ENCODE measurements at places on chromosomes 3 and 15.

GRCh38 chr15:52803108-52803466 is 13.0 kb upstream of the ONECUT1 start:
- DNase-seq = no peak

GRCh38 chr3:177441276-177441812 is 244.1 kb upstream of the TBL1XR1 start:
- DNase-seq = no peak

DNA sequence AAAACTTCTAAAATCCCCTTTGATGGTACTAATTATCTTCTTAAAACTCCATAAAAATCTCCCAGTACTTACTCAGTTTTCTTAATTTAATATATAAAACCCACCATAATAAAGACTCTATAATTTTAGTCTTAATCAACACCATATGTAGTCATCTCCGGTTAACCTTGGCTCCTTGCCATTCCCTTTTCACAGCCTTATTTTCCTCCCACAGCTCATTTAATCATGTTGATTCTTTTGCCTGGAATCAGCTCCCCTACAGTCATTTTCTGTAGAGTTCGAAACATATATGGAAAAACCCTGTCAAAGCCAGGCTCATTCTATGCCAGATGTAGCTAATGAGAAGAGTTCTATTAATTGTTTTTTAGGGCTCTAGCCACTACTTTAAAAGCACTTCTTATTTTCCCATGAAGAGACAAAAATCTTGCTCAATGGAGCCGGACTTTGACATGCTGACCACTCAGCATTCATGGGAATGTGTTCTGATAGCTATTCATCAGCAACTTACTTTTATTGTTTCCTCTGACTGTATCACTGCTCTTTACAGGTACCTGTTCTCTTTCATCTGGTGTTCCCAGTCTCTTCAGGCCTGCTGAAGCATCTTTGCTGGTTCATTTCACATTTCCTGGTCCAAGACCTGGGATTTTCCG is 573.4 kb downstream of the NAALADL2 start:
- no peak for DNase-seq

DNA sequence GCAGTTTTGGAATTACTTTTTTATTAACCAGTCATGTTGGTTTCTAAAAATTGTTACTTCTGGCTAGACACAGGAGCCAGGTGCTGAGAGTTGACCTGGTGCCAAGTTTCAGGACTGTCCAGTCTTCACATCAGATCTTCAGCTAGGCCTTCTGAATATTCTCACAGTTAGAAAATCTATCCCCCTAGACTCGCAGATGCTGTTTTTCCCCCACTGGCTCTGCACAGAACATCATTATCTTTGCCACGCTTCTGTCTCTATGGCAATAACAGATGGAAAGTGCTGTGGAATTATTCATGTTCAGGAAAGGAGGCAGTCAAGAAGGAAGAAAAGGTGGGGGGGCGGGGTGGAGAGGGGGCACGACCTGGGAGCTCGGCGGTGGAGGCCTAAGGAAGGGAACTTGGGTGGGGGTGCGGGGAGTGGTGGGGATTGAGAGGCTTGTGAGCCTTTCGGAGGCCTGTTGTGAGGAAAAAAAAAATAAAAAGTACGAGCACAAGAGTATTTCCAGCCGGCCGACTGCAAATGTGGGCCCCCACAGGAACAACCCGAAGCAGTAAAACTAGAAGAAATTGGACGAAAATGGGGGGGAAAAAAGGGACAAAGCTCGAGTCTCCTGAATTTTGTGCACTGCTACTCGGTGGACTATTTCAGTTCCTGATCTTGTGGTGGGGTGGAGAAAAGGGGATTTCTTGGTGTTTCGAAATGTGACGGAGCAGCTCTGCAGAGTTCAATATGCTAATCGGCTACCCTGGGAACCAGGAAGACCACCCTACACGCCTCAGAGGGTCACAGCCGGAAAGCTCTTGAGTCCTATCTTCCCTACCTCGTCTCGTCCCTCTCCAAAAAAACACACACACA is 1.5 kb upstream of the SKIL start:
- DNase-seq = peak; percentile 2

DNA sequence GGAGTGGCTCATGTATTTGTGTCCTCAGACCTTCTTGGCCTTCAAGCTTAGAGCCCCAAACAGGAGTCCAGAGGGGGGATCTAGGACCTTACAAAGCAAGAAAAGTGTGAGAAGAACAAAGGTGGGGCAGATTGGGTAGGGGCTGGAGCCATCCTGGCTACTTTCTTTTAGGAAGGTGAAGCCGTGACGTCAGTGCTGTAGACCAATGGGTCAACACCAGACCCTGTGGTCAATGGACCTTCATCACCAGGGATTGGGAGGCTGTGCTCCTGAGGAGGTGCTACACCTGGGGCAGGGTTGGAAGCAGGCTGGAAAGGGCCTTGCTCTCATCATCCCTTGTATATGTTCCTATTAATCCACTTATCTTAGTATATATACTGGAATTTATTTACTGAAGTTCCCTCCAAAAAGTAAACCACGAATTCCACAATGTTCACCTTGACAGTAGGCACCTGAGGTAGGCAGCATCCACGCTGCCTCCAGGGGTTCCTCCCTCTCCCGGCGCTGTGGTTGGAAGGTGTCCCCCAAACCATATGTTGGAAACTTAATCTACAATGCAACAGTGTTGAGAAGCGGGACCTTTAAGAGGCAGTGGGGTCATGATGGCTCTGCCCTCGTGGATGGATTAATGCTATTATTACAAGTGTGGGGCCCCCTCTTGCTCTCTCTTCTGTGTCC is 21.4 kb upstream of the MCCC1 start:
- DNase-seq = no peak

DNA sequence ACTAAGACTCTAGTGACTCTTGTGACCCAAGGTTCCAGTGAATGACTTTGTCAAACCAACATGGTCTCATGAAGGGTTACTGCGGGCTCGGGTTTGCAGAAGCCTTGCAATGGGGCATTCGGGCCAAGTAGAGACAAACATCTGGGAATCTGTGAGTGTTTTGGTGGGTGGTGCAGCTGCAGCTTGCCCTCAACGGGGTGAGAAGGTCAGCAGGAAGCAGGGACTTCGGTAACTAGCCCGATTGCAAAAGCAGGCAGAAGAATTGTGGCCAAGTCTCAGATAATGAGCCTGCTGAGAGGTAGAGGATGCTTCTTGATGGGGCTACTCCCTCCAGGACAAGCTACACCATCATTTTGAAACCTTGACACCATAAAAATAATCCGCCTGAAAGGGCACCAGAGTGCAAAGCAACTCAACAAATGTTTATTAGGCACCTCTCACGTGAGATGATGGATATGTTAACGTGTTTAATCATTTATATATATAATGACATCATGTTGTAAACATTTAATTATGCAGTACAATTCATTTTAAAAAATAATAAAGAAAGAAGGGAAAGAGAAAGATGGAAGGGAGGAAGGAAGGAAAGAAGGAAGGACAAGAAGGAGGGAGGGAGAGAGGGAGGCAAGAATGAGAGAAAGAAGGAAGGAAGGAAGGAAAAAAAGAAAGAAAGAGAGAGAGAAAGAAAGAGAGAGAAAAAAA is 263.9 kb upstream of the IGF1R start:
- no peak for DNase-seq

GRCh38 chr15:66588971-66589370 is 23.2 kb upstream of the LCTL start:
- no peak for DNase-seq

- no peak for DNase-seq
Measured at GRCh38 chr3:52495777-52496602, 852 bp downstream of the STAB1 start.

- no peak for DNase-seq
Measured at GRCh38 chr3:27616031-27616430, 106.1 kb downstream of the EOMES start.

DNA sequence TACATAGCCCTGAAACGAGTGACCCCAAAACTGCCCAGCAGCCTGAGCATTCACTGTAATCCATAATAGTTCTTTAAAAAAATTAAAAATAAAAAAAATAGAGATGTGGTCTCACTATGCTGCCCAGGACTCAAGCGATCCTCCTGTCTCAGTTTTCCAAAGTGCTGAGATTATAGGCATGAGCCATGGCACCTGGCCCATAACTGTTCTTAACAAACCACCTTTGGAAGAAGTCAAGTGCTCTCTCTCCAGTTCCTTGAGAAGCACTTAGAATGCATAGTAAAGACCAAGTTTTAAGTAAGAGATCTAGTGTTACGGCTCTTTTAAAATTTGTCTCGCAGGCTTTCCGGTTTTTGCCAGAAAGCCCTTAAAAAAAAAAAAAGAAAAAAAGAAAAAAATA is 8.2 kb downstream of the CDC25A start:
- no peak for DNase-seq

GRCh38 chr3:186427627-186428281 is 65.7 kb upstream of the DGKG start:
- no peak for DNase-seq

DNA sequence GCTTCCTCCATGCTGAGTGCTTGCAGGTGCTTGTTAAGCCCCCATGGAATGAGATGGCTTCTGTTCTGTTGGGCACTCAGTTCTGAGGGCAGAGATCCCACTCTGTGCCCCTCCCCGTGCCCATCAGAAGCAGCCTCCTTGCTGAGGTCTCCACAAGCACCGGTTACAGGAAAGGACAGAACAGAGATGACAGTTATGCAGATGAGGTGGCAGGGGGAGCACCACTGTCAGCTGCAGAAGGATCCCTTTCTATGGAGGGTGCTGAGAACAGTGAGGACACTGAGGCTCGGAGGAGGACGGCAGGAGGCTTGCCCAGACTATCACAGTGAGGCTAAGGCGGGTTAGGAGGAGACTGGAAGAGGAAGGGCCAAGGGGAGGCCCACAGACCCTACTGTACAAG is 12.4 kb downstream of the CACNA2D2 start:
- DNase-seq = no peak

DNA sequence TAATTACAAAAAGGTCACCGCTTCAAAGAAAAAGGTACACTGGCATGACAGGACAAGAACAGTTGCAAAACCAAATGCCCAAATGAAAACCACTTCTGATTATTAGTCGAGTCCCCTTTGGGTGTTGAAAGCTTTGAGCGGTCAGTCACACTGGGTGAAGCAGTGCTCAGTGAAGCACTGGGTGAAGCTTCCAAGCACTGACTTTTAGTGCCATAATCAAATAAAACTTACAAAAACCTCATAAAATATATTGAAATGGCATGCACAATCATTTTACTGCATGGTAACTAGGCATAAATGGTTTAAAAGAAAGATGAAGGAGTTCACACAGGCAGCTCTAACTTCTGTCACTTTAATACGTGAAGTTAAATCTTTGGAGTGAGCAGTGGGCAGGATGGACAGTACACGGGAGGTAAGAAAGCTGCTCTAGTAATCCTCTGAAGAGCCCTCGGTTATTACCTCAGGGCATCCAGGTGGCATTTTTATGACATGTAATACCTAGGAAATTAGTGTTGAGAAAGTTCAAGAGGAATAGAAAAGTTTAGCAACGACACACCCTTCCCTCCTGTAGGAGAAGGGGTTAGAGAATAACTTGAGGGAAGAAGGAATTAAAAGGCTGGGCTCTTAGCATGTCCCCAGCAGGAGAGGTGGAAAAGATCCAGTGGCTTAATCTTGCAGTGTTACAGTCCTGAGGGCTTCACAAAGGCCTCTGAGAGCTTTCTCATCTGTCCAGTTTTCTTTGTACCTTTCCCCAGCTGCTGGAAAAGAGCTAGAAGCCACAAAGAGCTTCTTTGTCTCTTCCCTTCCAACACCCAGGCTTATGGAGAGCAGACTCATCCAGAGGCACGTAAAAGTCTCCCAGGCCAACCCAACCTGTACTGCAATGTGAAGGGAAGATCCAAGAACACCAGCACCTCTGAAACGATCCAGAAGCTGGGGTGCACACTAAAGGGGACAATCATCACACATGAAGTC is 64.9 kb upstream of the MYO5C start:
- DNase-seq = no peak

- no peak for DNase-seq
Measured at GRCh38 chr3:98980915-98981596, 79.6 kb upstream of the DCBLD2 start.

DNA sequence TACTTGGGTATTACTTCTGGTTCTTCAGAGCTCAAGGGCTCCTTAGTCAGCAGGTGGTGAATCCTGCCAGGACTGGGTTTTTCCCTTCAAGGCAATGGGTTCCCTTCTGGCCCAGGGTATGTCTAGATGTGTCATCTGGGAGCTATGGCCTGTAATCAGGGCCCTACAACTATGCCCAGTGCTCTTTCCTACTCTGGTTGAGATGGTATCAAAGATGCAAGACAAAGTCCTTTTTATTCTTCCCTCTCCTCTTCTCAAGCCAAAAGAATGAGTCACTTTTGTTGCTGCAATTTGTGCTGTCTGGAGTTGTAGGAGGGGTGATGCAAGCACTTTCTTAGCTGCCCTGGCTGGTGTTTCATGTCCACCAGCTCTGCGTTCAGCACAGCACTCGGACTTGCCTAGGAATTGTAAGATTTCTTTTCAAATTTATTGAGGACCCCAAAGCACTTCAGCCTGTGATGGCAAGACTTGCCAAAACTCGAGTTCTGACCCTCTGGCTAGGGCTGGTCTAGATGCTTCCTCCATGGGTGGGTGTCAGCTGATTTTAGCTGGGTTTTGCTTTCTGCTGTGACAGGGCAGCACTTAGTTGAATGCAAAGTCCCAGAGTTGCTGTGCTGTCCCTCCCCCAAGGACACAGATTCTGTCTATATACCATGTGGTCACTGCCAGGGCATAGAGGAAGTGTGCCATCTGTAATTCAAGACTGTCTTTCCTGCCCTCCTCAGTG is 129.2 kb upstream of the CBLB start:
- no peak for DNase-seq

DNA sequence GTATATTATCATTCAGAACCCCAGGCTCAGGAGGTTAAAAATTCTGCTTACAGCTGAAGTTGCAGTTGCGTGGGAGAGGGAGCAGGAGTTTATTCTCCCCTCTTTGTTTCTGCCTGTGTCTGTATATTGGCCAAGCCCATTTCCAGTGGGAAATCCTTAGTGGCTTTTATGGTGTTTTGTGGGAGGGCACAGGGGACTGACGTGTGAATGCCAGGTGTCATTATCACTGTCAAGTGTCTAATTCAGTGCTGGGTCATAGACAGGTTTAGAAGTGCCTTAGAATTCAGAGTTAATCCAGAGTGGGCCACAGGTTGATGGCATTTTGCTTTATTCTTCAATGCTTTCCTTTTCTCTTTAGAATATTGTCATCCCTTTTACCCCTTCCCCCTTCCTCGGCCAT is 33.4 kb downstream of the SLCO3A1 start:
- DNase-seq = no peak

- no peak for DNase-seq
Measured at GRCh38 chr3:70247955-70248354, 64.5 kb downstream of the MDFIC2 start.

DNA sequence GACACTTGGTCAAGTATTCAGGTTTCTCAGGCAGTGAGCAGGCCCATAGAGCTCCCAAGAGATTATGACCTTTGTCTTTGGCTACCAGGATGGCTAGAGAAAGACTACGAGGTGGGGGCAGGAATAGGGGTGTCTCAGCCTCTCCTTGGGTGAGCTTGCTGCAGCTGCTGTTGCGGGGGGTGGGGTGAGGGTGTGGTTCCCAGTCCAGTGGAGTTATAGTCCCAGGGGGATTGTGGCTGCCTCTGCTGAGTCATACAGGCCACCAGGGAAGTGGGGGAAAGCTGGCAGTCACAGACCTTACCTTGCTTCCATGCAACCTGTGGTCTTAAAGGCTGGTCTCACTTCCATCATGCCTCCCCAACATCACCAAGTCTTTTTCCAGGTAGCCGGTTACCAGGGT is 31.7 kb downstream of the ATP2C1 start:
- DNase-seq = no peak

GRCh38 chr3:116059421-116060096 is 385.7 kb downstream of the LSAMP start:
- DNase-seq = no peak

- DNase-seq = no peak
Measured at GRCh38 chr3:134892326-134892725, 97.3 kb downstream of the EPHB1 start.

GRCh38 chr3:124919756-124920155 is 14.8 kb downstream of the MUC13 start:
- DNase-seq = no peak

Measured in stimulated activated CD8-positive, alpha-beta memory T cell treated with anti-CD3 and anti-CD28 coated beads, Interleukin-7, amount 100 ng/mL, for 1 hour (primary cell).